Caco-2 (cell line): ENCODE measurements at places on chromosomes 16 and 17. TPM values are rescaled to one million over a fixed set of nuclear protein-coding genes. Genes with fewer than 3 reads are reported as not detected.
A peak's percentile ranks its signal among the peaks of the same experiment; 100 is the strongest.

- no peak for DNase-seq
- H3K27ac ChIP-seq = no peak overlapping the region
- H3K4me3 ChIP-seq = no peak overlapping the region; the same call in 1 of the 2 replicates
- no peaks in the 10 kb centered on the region for H3K27me3 ChIP-seq
- peaks cover 4% of the 10 kb centered on the region for H3K36me3 ChIP-seq
Measured at GRCh38 chr17:41863074-41863848, 2.0 kb downstream of the KLHL11 start.

- DNase-seq = no peak
- no peaks in the 10 kb centered on the region for H3K4me1 ChIP-seq
- H3K36me3 ChIP-seq = no peaks in the 10 kb centered on the region
- no peaks in the 10 kb centered on the region for H3K27me3 ChIP-seq
- no peak overlapping the region for H3K4me3 ChIP-seq
Measured at GRCh38 chr17:77729587-77729986, 228.9 kb upstream of the TNRC6C start.

DNA sequence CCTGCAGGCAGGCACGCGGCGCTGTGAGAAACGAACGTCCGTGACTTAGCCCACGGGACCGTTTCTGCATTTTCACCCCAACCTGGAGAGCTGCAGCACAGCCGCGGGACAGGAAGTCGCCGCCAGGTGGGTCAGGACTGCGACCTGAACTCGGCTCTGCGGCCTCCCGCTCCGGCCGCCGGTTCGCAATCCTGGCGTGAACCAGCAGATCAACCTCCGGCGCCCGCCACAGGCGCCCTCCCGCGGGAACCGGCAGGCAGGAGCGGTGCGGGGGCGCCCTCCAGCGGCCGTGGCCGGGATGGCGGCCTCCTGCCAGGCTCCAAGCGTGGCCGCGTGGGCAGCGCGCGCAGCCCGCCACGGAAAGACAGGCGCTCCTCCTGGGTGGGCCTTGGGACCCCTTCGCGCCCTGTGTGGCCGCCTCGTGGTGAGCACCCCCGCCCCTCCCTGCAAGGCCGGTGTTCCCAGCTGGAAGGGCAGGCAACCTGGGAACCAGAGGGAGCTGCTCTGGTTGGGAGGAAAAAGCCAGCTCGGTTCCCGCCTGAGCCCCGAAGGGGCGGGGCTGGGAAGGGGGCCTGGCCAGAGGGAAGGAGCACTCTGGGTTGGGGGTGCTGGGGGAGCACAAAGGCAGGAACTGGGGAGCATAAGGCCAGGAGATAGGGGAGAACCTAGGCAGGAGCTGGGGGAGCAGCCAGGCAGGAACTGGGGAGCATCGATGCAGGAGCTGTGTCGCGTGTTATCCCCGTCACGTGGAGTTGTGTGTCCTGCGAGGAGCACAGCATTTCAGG is 28.2 kb downstream of the ACTG1 start:
- H3K4me1 ChIP-seq = peaks cover 18% of the 10 kb centered on the region
- H3K4me3 ChIP-seq = peak overlapping the region; percentile 65
- DNase-seq = peak; percentile 93
- no peaks in the 10 kb centered on the region for H3K27me3 ChIP-seq
- no peak overlapping the region for H3K27ac ChIP-seq

DNA sequence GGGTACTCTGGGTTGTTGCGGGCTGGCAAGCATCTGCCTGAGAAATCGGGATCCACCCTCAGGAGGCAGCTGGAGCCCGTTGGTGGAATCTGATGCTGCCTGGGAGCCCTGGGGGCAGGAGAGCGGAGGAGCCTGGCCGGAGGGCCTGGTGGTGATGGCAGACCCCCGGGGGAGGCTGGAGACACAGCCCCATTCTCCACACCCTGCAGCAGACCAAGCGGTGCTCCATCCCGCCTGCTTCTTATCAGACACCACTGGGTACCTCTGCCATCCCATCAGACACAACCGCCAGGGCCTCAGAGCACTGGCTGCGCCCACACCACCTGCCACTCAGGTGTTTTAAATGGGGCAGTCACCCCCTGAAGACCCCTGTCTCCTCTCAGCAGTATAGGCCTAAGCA is 103.9 kb downstream of the RBFOX3 start:
- H3K36me3 ChIP-seq = no peaks in the 10 kb centered on the region
- no peak overlapping the region for H3K4me3 ChIP-seq
- no peak for DNase-seq
- no peak overlapping the region for H3K27ac ChIP-seq
- H3K27me3 ChIP-seq = no peaks in the 10 kb centered on the region
- no peaks in the 10 kb centered on the region for H3K4me1 ChIP-seq

DNA sequence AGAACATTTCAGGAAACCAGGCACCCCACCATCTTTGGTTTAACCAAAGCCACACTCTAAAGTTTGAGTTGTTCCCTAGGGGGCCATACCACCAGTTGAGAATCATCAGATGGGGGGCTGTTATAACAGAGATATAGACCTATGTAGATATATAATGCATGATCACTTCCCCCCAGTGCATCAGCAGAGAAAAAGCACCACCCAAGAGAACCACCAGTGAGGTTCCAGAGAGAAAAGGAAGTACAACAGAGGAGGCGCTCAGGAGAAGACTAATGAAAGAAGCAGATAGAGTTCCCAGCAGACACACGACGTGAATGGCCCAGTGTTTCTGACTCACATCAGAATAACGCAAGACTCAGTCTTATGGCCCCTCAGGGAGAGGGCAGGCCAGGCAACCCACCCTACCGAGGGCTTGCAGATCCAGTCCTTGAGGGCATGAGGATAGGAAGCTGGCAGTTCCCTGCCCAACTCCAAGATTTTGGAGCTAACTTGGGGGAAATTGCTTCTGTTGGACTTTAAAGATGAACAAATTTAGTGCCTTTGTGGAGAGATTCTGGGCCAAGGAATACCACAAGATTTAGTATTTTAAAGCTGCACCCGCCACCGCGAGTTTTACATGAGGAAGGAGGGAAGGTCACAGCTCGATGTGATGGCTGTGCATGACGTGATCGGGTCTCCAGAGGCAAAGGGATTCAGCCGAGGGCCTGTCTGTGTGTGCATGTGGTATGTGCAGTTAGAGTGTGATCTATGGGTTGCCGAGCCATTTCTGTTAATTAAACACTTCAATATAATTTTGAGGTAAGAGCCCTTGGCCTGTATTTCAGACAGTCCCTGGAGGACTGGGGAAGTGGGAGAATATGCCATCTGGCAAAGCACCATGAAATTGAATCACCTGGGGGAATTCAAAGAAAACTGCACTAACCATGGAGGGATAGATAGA is 53.1 kb downstream of the AIPL1 start:
- no peaks in the 10 kb centered on the region for H3K4me1 ChIP-seq
- H3K27ac ChIP-seq = no peak overlapping the region
- H3K4me3 ChIP-seq = no peak overlapping the region
- DNase-seq = no peak
- no peaks in the 10 kb centered on the region for H3K27me3 ChIP-seq

DNA sequence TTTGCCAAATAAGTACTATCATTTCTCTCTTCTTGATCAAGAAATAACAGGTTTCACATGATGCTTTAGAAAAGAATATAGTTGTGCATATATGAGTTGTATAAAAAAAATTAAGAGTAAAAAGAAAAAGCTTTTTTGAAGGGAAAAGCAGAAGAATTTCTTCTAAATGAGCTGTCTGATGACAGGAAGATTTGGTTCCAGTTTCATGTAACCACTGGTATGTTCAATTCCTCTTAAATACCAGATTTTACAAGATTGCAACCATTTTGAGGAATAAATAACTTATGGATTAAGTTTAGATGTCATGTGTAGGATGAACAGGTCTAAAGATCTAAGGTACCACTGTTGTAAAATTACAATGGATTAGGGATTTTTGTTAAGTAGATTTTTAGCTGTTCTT is 45.0 kb downstream of the VMP1 start:
- peaks cover 43% of the 10 kb centered on the region for H3K4me1 ChIP-seq
- H3K27ac ChIP-seq = no peak overlapping the region
- DNase-seq = no peak

GRCh38 chr16:15440852-15441251 is 6.5 kb downstream of the BMERB1 start:
- DNase-seq = no peak
- no peaks in the 10 kb centered on the region for H3K4me1 ChIP-seq
- H3K27me3 ChIP-seq = no peaks in the 10 kb centered on the region
- H3K36me3 ChIP-seq = no peaks in the 10 kb centered on the region
- no peak overlapping the region for H3K27ac ChIP-seq

DNA sequence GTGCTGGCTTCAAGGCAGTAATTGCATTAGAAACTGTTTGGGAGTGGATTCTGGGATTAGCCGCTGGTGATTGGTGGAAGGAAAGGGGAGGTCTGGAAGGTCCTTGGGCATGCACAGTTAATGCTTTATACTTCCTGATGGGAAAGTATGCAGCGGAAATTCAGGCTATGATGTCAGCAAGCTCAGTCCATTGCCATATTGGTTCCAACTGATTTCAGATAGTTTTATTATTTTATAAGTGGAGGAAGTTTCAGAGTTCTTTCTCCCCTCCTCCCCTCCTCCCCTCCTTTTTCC is 8.1 kb upstream of the CMTR2 start:
- H3K4me1 ChIP-seq = no peaks in the 10 kb centered on the region
- H3K36me3 ChIP-seq = no peaks in the 10 kb centered on the region
- DNase-seq = no peak
- H3K27ac ChIP-seq = no peak overlapping the region
- peaks cover 2% of the 10 kb centered on the region; the same call in 1 of the 2 replicates for H3K27me3 ChIP-seq

DNA sequence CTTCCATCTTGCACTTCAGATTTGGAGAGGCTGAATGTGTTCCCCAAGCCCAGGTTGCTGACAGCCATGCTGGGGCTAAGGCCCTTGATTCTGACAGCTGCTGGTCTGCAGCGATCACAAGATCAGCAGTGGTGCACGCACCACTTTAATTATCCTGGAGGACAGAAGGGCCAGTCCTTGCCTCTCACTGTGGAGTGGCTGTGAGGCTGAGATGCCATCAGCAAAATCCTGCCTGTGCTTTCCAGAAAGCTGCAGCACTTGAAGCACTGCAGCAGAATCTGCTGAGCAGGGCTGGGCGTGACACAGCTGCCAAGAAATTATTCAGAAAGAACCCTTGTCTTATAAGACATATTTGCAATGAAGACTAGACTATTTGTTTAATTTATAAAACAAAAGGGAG is 37.1 kb downstream of the NUP93 start:
- no peaks in the 10 kb centered on the region for H3K4me1 ChIP-seq
- no peak overlapping the region for H3K4me3 ChIP-seq
- DNase-seq = no peak
- no peak overlapping the region for H3K27ac ChIP-seq

DNA sequence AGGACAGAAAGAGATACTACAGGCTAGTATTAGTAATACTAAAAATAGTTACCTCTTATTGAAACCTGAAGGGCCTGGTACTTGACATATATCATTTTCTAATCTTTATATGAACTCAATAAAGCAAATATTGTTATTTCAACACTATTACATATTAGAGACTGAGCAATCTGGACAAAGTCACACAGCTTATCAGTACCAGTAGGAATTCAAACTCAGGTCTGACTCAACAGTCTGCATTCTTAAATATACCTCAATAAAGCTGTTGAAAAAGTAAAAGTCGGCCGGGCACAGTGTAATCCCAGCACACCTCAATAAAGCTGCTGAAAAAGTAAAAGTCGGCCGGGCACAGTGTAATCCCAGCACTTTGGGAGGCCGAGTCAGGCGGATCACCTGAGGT is 67.4 kb downstream of the KANSL1 start:
- H3K36me3 ChIP-seq = no peaks in the 10 kb centered on the region
- H3K27me3 ChIP-seq = no peaks in the 10 kb centered on the region
- H3K4me1 ChIP-seq = no peaks in the 10 kb centered on the region

DNA sequence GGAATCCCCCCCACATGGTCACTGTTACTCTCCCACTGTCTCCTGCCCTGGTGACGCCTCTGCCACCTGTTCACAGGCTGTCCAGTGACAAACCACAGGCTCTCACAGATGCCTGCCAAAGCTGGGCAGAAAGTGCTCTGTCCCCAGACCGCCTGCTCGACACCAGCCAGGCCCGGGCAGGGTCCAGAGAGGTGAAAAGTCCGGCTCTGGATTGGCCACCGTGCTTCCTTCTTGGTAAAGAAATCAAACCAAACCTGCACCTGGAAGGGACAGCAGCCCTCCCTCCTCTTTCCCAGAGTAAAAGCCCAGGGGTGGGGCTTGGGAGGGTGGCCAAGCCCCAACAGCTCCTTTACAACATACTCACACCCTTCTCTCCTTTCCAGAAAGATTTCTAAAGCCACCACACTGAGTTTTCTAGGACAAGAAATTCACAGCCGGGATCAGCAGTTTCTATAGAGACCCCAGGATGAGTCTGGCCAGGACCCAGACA is 6.2 kb downstream of the PCGF2 start:
- no peak overlapping the region for H3K4me3 ChIP-seq
- no peak for DNase-seq
- H3K27me3 ChIP-seq = no peaks in the 10 kb centered on the region
- peaks cover 17% of the 10 kb centered on the region for H3K4me1 ChIP-seq
- no peak overlapping the region for H3K27ac ChIP-seq

- H3K4me3 ChIP-seq = no peak overlapping the region
- no peaks in the 10 kb centered on the region for H3K27me3 ChIP-seq
- H3K4me1 ChIP-seq = no peaks in the 10 kb centered on the region
- no peaks in the 10 kb centered on the region for H3K36me3 ChIP-seq
- H3K27ac ChIP-seq = no peak overlapping the region
- no peak for DNase-seq
Measured at GRCh38 chr16:80723091-80723490, 81.3 kb downstream of the CDYL2 start.

DNA sequence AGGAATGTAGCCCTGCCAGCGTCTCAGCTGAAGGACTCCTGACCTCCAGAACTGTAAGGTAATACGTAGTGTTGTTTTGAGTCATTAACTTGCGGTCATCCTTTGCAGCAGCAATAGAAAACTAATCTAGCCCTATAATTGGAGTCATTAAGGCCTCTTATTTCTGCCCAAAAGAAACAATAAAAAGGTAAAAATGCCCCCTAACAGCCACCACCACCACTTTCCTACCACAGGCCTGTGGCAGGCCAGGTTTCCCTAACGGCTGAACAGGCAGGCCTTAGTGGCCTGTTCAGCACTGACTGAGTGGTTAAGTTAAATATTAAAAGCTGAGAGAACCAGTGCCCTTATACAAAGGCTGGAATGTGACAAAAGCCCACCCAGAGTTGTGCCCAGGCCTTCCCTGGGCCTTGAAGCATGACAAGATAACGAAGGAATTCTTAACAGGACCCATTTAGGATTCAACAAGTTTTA is 286.5 kb upstream of the ERCC4 start:
- H3K27ac ChIP-seq = no peak overlapping the region
- H3K27me3 ChIP-seq = no peaks in the 10 kb centered on the region
- DNase-seq = no peak

GRCh38 chr16:81901484-81901883 is 109.8 kb downstream of the SDR42E1 start:
- no peak overlapping the region for H3K4me3 ChIP-seq
- H3K27me3 ChIP-seq = no peaks in the 10 kb centered on the region
- no peak overlapping the region for H3K27ac ChIP-seq

Gene UMOD
- total RNA-seq = not detected in 2 replicates

Gene HOXB7
- total RNA-seq = 23.7 and 28.2 TPM in 2 replicates

Gene VTN
- total RNA-seq = 273 and 298 TPM in 2 replicates

Gene HSF4
- 39.4 and 52.0 TPM in 2 replicates for total RNA-seq

Gene TEDC2
- total RNA-seq = 29.0 and 30.6 TPM in 2 replicates

Gene FBXW10
- total RNA-seq = 0.11 TPM in 1 of 2 replicates, not detected in the other

Gene SMIM22
- total RNA-seq = not detected in 2 replicates

Gene HES7
- not detected in 2 replicates for total RNA-seq

Gene NGFR
- total RNA-seq = 1.6 and 1.7 TPM in 2 replicates

Gene TBX21
- total RNA-seq = not detected in 2 replicates

Gene MRM1
- 9.3 and 13.5 TPM in 2 replicates for total RNA-seq

Gene CCDC92B
- 0.66 and 1.1 TPM in 2 replicates for total RNA-seq

Gene HBM
- total RNA-seq = not detected in 2 replicates
